NCI-H526 (cell line): ENCODE measurements at places on chromosomes 6 and 20.

DNA sequence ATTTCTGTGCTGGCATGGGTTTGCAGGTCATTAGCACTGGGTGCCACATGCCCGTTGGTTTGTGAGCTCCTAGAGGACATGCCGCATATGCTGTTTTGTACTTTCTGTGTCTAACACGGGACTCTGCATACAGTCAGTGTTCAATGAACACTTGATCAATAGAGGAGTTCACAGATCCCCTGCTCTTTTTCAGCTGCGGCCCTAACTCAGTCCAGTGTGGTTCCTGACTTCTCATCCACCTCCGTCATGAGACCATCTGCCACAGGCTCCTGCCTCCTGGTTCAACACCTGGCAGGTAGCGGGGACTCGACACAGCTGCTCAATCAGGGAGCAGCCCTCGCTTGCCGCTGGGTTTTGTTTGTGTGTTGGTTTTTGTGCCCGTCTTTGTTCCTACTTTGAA is 13.8 kb upstream of the BMP7 start:
- DNase-seq, result peak; percentile 44

- no peak for DNase-seq
Observed at GRCh38 chr20:46582648-46583047, 32.2 kb upstream of the OCSTAMP start.

DNA sequence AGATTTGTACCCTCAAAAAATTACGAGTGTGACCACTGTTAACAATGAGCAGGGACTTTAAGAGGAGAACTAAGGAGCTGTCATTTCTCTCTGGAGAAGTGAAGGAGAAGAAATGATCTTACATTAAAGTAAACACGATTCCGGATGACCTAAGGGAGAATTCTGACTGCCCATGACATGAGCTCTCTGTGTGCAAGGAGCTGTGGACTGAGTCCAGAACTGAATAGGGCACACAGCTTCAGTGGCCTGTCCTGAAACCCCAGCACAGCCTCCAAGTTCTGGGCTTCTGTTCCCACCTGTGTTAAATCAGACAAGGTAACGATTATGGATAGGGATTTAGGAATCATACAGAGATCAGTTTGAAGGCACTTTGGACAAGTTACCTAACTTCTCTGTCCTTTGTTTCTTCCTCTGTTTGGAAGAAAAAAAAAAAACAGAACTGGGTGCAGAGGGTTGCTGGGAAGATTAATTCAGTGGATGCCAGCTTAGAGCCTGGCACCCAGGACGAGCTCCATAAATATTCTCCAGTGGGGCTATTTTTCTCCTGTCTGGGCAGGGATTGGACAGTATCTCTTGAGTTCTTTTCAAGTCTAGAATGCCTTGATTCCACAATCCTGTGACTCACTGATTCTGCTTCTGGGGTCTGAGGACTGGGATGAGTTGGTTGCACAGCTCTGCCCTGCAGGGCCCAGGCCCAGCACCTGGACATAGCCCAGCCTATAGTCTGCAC is 65.7 kb downstream of the MRPL14 start:
- DNase-seq, result no peak

GRCh38 chr6:24093381-24093780 is 32.6 kb upstream of the NRSN1 start:
- no peak for DNase-seq

- no peak for DNase-seq
Observed at GRCh38 chr6:157325069-157325805, 1.9 kb upstream of the TMEM242 start.

DNA sequence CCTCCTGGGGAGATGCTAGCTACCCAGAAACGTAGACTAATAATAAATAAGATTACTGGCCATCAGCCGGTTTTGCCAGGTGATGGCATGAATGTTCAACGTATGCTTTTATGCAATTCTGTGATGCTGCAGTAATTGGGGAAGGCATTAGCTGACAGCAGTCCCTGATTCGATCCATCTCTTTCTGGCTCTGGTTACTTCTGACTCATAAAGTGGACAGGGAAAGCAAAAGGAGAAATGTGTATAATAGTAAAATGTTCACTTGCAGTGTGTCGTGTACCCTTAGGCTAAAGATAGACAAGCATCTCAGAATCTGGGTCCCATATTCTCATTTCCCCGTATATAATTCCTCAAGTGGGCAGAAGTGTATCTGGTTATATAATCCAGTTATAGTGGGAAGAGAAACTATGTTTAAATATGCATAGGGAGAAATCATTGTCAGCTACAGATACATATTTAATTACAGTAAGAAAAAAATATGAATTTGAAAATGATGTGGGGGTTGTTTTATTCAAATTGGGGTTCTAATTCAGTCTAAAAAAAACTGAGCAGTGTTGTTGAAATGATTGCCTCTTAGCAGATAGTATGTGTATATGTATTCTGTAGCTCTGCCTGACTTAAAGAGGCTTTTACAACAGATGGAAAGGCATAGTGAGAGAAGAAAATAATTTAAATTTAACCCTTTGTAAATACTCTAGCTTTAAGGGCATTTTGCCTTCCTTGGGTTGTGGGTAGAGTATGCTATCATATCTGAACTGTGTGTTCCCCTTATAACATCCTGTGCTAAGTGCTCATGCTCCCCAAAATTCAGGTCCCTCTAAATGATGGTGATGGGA is 40.6 kb downstream of the DOK5 start:
- peak; percentile 30 for DNase-seq

GRCh38 chr6:137106183-137106582 is 61.4 kb upstream of the IL20RA start:
- DNase-seq, result no peak
